Stimulated activated CD8-positive, alpha-beta memory T cell treated with anti-CD3 and anti-CD28 coated beads, Interleukin-15, amount 100 ng/mL, for 48 hours (primary cell): ENCODE measurements at places on chromosomes 1 and 21.

DNA sequence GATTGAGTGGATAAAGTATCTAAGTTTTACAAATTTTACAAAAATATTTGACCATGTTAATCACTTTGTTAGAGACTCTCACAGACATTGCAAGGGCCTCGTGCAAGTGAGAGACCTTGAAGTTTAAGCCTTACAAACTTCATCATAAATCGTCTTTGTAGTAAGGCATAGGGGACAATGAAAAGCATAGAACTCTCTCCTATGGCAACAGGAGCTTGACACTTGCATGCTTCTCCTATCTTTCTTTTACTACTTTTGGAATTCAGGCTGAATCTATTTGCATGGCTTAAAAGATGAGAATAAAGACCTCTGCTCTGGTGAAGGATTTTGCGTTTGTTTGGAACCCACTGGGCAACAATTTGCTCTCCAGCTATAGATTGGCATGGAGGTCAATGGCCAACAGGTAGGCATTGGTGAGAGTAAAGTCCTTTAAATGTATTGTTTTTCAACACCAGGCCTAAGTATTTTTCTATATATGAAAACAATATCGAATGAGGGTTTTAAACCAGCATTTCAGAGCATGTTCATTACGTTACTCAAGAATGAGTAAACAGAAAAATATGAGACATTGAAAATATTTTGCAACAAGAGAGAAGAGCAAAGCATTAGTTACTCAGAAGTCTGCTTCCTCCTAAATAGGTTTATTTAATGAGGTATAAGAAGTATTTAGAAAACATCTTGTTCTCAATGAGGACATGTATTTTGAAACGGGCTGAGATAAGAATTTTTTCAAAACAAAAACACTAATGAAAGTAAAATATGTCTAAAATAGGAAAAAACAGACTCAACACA, 192.2 kb downstream of the TGFB2 start:
- DNase-seq = no peak

DNA sequence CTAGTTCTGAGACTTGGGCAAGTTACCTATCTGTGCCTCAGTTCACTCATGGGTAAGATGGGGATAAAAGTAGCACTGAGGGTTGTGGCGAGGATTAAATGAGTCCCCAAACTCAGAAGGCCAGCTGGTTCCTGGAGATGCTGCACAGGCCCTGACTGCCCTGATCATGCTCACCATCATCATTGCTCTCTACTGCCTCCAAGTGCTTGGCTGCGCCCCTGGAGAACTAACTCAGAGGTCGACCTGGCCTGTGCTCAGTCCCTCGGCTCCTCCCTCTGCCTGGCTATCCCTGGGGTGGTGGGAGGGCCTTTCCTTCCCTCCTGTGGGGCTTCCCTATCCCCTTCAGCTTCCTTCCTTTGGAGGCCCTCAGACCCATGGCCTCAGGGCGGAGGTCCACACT, 5.6 kb downstream of the SLC5A9 start:
- DNase-seq = no peak

DNA sequence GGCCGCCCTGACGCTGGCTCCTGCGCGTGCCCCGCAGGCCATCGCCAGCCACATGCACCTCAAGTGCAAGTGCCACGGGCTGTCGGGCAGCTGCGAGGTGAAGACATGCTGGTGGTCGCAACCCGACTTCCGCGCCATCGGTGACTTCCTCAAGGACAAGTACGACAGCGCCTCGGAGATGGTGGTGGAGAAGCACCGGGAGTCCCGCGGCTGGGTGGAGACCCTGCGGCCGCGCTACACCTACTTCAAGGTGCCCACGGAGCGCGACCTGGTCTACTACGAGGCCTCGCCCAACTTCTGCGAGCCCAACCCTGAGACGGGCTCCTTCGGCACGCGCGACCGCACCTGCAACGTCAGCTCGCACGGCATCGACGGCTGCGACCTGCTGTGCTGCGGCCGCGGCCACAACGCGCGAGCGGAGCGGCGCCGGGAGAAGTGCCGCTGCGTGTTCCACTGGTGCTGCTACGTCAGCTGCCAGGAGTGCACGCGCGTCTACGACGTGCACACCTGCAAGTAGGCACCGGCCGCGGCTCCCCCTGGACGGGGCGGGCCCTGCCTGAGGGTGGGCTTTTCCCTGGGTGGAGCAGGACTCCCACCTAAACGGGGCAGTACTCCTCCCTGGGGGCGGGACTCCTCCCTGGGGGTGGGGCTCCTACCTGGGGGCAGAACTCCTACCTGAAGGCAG, 23.4 kb upstream of the ARF1 start:
- no peak for DNase-seq

GRCh38 chr1:6464514-6464836, 1.5 kb downstream of the TNFRSF25 start:
- no peak for DNase-seq

DNA sequence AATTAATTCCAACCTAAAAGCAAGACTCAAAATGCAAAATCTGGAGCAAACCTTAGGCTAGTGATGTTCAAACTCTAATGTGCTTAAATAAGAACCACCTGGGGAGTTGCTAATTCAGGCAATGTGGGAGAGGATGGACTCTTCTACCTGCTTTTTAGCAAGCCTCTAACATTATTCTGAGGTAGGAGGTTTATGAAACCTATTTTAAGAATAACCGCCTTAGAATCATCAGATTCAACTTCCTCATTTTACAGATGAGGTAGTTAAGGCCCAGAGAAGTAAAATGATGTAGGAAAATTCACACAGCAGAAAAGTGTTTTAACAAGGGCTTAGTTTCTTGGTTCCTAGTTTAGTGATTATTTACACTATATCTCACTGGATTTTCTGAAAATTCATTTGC, 8.6 kb upstream of the NTNG1 start:
- DNase-seq = no peak

- no peak for DNase-seq
Observed at GRCh38 chr21:35479065-35479448, 430.0 kb upstream of the RUNX1 start.

DNA sequence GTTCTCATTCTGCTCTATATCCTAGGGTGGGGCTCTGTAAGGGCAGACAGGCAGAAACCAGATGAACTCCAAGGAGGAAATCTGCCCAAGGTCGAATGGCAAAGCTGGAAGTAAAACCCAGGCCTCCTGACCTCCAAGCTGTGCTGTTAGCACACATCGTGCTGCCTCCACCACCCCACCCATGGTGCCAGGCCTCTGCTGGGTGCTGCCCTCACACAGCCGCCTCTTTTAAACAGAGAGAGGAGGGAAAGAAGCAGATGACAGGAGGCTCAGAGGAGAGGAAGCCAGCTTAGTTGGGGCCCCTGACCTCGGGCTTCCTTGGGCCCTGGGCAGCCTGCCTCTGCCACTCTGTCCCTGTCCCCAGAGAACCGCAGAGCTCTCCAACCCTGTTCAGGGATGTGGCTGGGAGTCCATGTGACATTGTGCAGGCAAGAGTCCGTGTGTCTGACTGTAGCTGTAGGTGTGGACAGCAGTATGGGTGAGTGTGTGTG, 1.1 kb downstream of the SYNC start:
- DNase-seq = no peak
